AML-193 (cell line): ENCODE measurements at places on chromosomes 6 and 20.
A peak's percentile ranks its signal among the peaks of the same experiment; 100 is the strongest.

- no peak for DNase-seq
Observed at GRCh38 chr6:43702534-43703440, 15.2 kb upstream of the MRPS18A start.

- no peak for DNase-seq
Observed at GRCh38 chr6:158999154-158999665, 792 bp downstream of the RSPH3 start.

GRCh38 chr6:91664327-91664959, 1077.6 kb upstream of the MAP3K7 start:
- no peak for DNase-seq

DNA sequence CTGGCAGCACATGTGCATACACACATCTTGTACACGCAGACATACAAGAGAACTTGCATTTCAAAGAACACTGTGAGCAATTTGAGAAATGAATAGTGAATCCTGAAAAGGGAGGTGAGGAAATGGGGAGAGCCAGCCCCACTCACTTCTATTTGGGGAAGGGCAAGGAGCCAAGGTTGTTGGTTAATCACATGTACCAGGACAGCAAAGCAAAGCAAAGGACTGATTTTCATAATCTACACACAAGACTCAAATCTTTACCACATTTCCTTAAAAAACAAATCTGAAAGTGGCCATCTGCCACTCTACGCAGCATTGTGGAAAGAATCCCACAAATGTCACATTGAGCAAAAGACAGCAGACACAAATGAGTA, 35.0 kb upstream of the KIF16B start:
- DNase-seq: no peak

- no peak for DNase-seq
Observed at GRCh38 chr6:30914854-30915590, 984 bp downstream of the VARS2 start.

DNA sequence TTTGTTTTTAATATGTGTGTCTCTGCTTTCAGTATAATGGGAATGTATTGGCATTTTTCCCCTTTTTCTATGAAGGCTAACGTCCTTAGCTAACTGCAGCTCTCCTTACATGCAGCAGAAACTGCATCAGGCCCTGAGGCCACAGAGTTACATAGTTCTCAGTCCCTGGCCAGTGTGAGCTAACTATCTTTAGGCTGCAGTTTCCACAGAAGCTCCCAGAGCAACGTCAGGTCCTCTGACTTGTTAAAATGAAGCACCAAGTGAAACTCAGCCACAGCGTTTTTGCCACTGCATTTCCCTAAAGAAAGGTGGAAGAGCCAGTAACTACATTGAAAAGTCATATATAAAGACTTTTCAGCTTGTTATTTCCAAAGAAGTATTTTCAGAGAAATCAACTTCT, 244.7 kb downstream of the CBLN4 start:
- DNase-seq: no peak

- DNase-seq: no peak
Observed at GRCh38 chr6:88119769-88120168, 46.4 kb downstream of the CNR1 start.

DNA sequence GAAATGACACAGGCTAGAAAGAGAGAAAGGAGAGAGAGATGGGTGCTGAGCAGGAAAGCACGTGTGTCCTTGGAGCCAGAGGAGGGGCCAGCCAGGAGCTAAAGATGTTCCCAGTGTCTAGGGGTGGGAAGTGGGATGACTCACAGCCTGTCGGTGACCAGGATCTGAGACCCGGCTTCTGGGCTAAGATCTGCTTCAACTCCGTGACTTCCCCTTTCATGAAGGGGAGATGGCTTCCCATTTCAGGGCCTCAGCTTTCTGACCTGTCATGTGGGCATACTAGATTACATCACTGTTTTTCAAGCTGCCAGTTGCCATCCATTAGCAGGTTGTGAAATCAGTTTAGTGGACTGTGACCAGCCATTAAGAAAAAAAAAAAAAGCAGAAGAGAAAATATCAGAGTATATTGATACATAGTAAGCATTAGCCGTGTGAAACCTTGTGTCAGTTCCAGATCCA, 5.4 kb downstream of the TGM3 start:
- peak; percentile 90 for DNase-seq

GRCh38 chr6:160973311-160974250, 18.0 kb upstream of the MAP3K4 start:
- DNase-seq: no peak

DNA sequence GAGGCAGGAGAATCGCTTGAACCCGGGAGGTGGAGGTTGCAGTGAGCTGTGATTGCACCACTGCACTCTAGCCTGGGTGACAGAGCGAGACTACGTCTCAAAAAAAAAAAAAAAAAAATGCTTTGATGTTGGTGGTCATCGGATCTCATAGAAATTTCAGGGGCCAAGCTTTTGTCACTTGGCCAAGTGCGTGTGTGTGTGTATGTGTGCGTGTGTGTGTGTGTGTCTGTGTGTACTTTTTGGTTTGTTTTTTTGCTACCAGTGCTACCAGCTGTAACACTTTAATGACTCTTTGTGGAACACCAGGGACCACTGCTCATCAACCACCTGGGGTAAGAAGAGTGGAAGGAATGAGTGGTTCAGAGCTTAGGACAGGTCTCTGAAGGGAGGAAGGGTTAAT, 49.7 kb downstream of the TRAF3IP2 start:
- DNase-seq: no peak

GRCh38 chr6:109221543-109222195, 126.4 kb downstream of the CEP57L1 start:
- no peak for DNase-seq

- DNase-seq: no peak
Observed at GRCh38 chr20:61447952-61448351, 195.9 kb downstream of the CDH4 start.

DNA sequence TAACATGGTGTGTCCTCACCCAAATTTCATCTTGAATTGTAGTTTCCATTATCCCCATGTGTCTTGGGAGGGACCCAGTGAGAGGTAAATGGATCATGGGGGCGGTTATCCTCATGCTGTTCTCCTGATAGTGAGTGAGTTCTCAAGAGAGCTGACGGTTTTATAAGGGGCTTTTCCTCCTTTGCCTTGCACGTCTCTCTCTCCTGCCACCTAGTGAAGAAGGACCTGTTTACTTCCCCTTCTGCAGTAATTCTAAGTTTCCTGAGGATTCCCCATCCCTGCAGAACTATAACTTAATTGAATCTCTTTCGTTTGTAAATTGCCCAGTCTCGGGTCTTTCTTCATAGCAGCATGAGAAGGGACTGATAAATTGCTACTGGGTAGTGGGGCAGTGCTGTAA, 789.3 kb downstream of the FRK start:
- no peak for DNase-seq

GRCh38 chr6:24089736-24090135, 36.3 kb upstream of the NRSN1 start:
- DNase-seq: no peak
